ENCODE measurements at places on chromosomes 7 and 10.

DNA sequence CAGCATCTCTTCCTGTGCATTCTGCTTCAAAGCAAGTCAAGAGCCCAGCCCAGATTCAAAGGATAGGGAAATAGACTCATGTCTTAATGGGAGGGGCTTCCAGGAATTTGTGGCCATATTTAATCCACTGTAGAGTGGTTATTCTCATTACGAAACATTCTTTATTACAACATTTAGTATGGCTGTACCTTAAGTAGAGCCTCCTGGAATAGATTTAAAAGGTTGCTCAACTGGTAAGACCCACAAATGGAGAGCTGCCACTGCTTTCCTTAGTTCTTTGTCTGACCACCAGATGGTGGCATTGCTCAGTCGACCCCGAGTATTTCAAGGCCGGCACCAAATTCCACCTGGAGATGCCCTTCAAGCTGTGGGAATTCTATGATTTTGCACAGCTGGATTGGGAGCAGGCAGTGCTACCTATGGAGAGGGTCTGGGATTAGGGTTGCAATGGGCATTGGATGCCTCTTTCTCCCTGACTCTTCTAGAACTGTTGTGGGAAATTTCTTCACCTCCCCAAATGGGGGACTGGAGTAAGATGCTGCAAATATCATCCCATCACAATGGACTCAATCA lies 102.2 kb downstream of the RBM20 start:
- no peak for DNase-seq

GRCh38 chr7:43849047-43849446 lies 20.3 kb downstream of the MRPS24 start:
- DNase-seq: no peak

DNA sequence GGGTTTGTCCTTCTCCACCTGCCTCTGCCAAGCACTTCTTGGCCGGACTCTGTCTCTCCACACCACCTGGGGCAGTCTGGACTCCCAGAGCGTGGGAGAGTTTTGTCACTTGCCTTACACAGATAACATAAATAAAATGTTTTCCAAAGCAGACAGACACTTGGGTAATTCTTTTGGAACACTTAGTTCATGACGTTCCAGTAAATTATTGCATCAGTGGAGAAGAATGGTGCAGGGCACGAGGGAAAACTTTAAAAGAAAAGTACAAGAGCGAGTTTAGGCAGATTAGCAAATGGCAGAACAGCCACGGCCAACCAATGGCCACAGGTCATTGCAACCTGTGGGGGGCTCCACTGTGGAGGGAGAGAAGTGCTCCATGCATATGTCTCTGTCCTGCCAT lies 170.6 kb upstream of the GRB10 start:
- no peak for DNase-seq

- no peak for DNase-seq
These were observed 20.5 kb downstream of the MNX1 start for GRCh38 chr7:156989766-156990535.

DNA sequence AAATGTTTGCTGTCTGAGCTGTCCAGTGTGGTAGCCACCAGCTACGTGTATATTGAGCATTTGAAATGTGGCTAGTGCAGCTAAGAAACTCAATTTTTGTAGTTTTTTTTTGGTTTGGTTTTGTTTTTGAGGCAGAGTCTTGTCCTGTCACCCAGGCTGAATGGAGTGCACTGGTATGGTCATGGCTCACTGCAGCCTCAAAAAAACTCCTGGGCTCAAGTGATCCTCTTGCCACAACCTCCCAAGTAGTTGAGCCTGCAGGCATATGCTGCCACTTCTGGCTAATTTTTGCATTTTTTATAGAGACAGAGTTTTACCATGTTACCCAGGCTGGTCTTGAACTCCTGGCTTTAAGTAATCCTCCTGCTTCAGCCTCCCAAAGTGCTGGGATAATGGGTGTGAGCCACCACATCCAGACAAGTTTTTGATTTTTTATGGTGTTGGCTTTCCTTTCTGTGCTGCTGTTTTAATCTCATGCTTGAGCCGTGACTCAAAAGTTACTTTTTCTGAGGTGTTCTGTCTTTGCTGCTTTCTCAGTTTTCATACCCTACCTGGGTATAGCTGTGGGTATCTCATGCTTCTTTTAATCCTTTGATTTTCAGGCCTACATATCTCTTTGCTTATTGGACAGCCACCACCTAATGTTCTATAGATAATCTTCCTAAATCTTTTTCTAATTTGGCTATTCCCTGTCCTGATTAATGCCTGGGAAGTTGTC lies 16.0 kb downstream of the WAC start:
- no peak for DNase-seq

DNA sequence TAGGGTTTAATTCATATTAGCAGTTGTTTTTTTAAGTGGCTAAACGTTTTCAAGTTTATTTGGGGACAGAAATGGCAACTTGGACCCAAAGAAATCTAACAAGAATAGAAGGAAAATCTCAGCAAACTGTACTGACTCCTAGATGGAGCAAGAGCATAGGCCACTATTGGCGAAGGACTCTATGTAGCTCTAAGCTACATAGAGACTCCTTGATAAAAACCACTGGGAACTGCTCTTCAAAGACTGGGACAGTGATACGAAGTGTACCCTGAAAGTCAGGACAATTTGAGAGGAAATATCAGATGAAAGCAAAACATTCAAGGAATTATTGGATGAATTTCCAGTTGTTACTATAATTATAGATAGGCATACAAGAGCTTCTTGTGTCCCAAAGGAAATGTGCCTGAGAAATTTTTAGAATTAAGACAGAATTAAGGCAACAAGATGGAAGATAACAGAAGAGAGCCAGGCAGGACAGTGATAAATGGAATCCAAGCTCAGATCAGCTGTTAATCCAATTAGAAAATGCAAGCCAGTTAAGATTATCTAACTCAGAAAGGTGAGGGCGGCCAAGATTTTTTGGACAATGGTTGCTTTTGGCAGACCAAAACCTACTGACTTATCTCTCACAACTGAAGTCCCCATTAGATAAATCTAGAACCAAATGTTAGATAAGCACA lies 103.7 kb upstream of the IFRD1 start:
- no peak for DNase-seq

DNA sequence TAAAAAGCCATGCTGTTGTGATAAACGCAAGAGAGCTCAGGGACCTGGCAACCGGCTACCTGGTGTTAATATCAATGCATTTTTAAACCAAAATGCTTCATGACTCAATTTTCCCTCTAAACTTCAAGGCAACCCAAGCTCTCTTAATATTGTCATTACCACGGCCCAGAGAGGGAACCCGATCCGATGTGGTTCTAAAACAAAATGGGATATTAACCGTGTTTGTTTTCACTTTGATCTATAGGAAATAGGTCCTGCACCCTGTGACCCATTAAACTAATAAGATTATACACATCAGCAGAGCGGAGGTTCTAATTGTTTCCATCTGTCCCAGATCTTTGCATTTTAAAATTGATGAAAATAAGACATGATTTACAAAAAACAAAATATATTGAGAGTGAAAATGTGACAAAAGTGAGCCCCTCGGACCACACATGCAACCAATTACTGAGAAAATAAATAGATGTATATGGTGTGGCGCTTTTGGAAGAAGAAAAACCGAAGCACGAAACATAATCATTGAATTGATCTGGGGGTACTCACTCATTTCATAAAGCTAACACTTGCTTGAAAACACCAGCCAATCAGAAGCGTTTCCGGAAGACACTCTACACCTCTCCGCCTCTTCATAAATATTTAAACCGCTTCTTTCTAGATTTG lies 290.3 kb upstream of the NFE2L3 start:
- no peak for DNase-seq

Measured in omental fat pad (tissue), 4 donors.